ENCODE measurements at places on chromosomes 11 and 22. TPM values are rescaled to one million over a fixed set of nuclear protein-coding genes. Genes with fewer than 3 reads are reported as not detected.

DNA sequence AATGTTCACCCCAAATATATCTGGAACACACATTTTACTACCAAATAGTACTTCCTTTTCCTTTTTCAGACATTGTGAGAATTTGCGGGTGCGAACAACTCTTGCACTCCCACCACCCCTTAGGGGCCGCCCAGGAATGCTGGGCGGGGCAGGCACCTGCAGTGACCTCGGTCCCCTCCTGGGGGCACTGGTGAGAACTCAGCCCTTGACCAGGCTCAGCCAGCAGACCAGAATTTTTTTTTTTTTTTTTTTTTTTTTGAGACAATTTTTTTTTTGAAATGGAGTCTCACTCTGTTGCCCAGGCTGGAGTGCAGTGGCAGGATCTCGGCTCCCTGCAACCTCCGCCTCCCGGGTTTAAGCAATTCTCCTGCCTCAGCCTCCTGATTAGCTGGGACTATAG is 75.8 kb downstream of the ARHGAP8 start:
- no peak overlapping the region for H3K27ac ChIP-seq
- no peaks in the 10 kb centered on the region for H3K27me3 ChIP-seq
- no peak for DNase-seq
- H3K4me1 ChIP-seq: no peaks in the 10 kb centered on the region

GRCh38 chr11:45023065-45023365 is 72.3 kb upstream of the TP53I11 start:
- H3K36me3 ChIP-seq: no peaks in the 10 kb centered on the region
- no peak overlapping the region for H3K4me3 ChIP-seq
- H3K27ac ChIP-seq: no peak overlapping the region
- H3K4me1 ChIP-seq: no peaks in the 10 kb centered on the region
- H3K27me3 ChIP-seq: no peaks in the 10 kb centered on the region
- no peak for DNase-seq

DNA sequence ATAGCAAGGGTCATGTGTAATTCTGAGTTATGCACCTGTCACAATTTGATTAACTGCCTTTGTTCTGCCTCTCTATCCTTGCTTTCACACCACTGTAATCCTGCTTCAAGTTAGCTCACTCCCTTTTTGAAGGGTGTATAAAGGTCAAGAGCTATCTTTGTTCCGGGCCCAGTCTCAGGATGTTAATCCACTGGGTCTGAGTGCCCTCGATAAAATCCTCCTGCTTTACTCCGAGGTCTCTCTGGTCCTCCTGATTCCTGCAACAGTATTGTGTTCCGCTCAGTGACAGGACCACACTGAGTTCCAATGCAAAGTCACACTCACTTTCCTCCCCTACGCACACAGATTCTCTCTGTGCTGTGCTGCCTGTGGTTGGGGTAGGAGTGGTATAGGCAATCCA is 186.5 kb downstream of the DYNC2H1 start:
- no peaks in the 10 kb centered on the region for H3K4me1 ChIP-seq
- no peak overlapping the region for H3K27ac ChIP-seq
- no peaks in the 10 kb centered on the region for H3K36me3 ChIP-seq
- H3K27me3 ChIP-seq: no peaks in the 10 kb centered on the region
- H3K4me3 ChIP-seq: no peak overlapping the region

DNA sequence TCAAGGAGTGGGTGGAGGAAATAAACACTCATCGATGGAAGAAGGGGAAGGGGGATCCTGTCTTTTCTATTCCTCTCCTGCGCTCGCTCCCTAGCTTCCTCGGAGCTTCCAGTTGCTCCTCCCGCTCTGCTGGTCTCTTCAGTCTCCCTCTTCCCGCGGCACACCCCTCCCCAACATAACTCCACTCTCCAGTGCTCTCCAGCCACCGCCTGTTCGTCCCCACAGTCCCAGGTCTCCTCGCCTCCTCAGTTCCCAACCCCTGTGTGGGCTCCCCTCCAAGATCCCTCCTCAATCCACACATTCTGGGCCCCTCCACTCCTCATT is 438 bp downstream of the ZW10 start:
- no peaks in the 10 kb centered on the region for H3K4me1 ChIP-seq
- peak overlapping the region; percentile 77 for H3K27ac ChIP-seq

The HBG2 gene
- total RNA-seq: not detected

Measured in prostate gland (tissue), 2 donors.